Stimulated activated CD4-positive, alpha-beta T cell treated with anti-CD3 and anti-CD28 coated beads, Interleukin-1b, Interleukin-23, amount 100 ng/mL, for 1 hour (primary cell): ENCODE measurements at places on chromosomes 2 and 18.

- DNase-seq, result no peak
Observed at GRCh38 chr2:95068256-95068655, 42.7 kb downstream of the MAL start.

DNA sequence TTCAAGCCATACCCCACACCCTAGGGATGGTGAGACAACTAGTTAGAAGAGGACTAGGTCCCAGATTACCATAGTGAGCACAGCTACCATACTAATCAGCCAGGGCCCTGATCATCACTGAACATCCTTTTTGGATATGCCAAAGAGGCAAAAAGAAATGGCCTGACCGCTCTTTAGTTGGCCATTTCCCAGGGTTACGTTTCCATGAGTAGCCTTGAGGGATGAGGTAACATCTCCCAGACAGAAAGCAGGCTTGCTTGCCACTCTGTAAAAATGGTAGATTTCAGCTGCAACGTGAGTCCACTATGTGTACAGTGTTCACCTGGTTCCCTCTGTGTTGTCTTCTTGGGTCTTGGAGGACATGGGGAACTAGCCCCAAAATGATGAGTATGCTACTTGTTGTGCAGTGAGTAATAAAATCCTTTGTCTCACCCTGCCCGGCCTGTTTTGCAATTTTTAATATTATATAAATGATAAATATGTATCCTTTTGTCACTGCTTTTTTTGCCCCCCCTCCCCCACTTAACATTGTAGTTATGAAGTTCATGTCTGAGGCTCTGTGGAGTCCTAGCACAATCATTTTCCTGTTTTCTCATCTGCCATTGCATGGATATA is 8.9 kb upstream of the GALM start:
- DNase-seq, result no peak

DNA sequence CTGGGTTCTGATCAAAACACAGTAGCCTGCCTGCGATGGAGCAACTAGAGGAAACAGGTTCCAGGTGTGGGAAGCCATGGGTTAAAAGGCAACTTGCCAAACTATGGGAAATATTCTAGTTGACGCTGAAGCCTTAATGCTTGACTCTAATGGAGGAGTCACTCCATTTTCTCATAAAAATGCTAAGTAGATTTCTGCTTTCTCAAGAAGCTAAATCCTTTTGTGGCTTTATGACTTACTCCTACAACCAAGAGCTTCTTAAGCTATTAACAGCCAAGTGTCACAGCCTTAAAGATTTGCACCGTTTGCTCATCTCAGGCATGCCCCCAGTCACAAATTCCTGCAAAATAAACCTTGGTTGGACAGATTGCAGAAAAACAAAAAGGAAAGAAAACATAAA is 25.2 kb downstream of the ANKRD44 start:
- no peak for DNase-seq

DNA sequence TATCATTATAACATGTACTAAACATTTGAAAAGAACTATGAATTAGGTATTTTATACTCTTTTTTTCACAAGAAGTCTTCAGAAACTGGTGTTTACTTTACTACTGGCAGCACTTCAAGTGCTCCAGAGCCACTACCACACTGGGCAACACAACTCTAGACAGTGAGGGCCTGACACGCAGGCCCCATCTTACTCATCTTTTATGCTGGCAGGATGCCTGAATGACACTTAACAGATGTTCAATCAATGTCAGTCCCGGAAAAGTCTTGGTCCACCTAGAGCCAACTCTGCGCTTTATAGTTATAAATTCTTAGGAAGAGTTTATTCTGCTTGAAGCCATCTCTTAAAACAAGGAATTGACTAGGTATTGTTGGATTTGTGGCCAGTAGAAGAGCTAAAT is 8.7 kb upstream of the WIPF1 start:
- DNase-seq, result no peak
